ENCODE measurements at places on chromosomes 1 and 21.

- no peak for DNase-seq
Observed at GRCh38 chr21:16181018-16181417, 451.2 kb downstream of the USP25 start.

GRCh38 chr1:5513846-5514526 lies 478.2 kb downstream of the NPHP4 start:
- no peak for DNase-seq

GRCh38 chr1:51515312-51515960 lies 3.6 kb downstream of the EPS15 start:
- DNase-seq, result no peak

GRCh38 chr1:21340230-21340945 lies 50.1 kb upstream of the ECE1 start:
- no peak for DNase-seq

DNA sequence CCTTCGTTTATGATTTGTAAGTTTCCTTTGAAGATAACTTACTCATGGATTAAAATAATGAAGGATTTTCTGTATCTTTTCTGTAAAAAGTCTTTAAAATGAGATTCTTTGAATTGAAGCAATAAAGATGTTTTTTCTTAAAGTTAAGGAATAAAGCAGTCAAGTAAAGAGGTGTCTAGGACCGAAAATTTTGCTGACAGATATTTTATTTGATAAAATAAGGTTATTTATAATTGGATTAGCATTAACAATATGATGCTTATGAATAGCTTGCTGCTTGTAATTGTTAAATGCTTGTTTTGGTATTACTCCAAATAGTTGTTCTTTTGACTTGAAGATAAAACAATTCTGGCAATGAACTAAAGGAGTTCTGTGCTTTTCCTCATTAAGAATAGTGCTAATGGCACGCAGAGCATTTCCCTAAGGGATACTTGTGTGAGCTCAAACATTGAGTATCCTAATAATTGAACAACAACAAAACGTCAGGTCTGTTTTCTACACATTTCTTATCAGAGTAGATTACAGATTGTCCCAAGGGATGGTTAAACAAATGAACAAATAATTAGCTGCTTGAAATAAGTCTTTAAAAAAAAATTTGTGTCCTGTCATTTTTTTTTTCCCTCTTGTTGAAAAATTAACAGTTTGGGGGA lies 16.6 kb downstream of the TSNAX start:
- no peak for DNase-seq

GRCh38 chr1:194975913-194976312 lies 1632.3 kb downstream of the KCNT2 start:
- peak; percentile 67 for DNase-seq

GRCh38 chr1:55064071-55064581 lies 24.8 kb downstream of the PCSK9 start:
- DNase-seq, result no peak

- no peak for DNase-seq
Observed at GRCh38 chr1:13224480-13225060, 1.4 kb downstream of the PRAMEF18 start.

DNA sequence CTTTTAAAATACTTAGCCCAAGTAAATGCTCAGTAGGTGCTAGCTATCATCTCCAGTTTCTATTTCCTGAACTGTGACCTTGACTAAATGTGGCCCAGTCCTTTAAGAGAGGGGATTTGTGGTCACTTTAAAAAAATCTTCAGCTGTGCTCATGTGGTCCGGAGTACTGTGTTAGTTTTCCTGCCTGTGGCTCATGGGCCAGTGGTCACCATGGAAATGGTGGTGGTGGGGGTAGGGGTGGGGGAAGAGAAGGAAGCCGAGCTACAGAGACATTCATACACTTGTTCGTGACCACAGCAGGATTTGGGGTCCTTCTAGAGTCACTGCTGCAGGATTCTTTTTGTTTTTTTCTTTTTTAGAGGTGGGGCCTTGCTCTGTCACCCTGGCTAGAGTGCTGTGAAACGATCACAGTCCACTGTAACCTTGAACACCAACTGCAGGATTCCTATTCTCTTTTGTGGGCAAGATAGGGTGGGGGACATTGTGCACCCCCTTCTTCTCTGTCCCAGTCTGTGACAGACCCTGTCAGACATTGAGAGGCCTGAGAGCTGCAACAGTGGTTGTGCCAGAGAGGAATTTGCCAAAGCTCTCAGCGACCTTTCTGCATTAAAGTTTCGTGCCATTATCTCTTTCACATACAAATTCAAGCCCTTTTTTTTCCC lies 25.8 kb downstream of the KIF26B start:
- no peak for DNase-seq

- DNase-seq, result peak; percentile 45
Observed at GRCh38 chr1:57017200-57017599, 51.4 kb upstream of the C8B start.

- DNase-seq, result no peak
Observed at GRCh38 chr21:15506086-15506485, 223.7 kb upstream of the USP25 start.

DNA sequence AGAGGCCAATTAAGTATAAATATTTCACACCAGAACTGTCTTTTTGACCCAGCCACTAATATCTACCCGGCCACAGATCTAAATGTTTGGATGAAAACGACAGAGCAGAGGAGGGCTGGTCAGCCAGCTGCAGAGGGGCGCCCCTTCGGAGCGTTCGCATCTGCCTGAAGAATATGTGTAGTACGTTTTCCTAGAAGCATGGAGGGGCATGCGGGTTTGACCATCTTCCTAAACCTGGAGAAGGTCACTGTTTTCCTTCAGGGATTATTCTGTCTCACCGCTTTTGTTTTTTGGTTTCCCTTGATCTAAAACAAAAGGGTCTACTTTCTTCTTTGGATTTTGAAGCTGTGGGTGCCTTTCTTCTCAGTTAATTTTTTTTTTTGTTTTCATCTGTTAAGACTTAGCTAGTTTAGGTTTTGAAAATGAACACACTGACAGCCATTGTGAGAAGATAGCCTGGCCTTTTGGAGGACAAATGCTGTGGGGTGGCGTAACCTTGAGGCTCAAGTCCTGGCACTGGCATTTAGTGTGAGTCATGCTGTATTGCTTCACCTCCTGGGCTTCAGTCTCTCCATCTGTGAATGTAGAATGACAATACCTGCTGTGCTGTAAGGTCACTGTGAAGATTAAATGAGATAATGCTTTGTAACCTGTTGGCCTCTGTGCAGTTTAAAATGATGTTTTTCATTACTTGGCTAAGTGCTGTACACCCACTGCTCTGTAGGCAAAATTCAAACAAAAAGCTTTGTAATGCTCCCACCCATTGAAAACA lies 74.1 kb upstream of the IRF2BP2 start:
- DNase-seq, result peak; percentile 53

- no peak for DNase-seq
Observed at GRCh38 chr1:221648201-221648600, 93.7 kb downstream of the DUSP10 start.

DNA sequence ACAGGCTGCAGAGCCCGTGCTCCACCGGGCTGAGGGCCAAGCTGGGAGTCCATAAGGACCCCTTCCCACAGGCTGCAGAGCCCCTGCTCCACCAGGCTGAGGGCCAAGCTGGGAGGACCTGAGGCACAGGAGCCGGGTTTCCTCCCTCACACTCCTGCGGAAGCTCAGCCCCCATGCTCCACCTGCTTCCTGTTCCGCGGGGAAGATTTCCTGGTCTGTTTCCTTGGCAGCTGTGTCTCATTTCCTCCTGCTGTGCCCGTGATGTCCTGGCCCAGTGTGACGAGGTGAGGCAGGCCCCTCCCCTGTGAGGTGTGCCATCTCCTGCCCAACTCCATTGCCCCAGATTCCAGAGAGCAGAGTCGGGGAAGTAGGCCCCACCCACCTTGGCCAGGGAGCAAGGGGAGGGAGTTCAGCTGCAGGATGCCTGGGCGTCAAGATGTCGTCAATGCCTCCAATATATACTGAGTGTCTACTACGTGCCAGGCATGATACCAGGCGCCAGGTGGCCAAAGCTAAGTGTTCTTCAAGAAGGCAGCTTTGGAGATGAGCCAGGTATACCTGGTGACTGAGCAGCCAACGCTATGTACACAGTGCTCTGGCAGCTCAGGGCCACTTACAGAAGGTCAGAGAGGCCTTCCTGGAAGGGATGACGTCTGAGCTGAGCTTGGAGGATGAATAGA lies 58.8 kb downstream of the NAV1 start:
- no peak for DNase-seq

GRCh38 chr1:169683661-169684060 lies 27.8 kb downstream of the SELL start:
- no peak for DNase-seq

- DNase-seq, result no peak
Observed at GRCh38 chr1:89339039-89339438, 24.8 kb upstream of the GBP6 start.

- peak; percentile 67 for DNase-seq
Observed at GRCh38 chr1:11078631-11079030, 18.8 kb upstream of the SRM start.

- no peak for DNase-seq
Observed at GRCh38 chr1:21618561-21619374, 50.4 kb downstream of the RAP1GAP start.

GRCh38 chr1:167704715-167705114 lies 17.1 kb upstream of the MPZL1 start:
- DNase-seq, result no peak

GRCh38 chr1:37073152-37073853 lies 39.0 kb upstream of the GRIK3 start:
- DNase-seq, result no peak

DNA sequence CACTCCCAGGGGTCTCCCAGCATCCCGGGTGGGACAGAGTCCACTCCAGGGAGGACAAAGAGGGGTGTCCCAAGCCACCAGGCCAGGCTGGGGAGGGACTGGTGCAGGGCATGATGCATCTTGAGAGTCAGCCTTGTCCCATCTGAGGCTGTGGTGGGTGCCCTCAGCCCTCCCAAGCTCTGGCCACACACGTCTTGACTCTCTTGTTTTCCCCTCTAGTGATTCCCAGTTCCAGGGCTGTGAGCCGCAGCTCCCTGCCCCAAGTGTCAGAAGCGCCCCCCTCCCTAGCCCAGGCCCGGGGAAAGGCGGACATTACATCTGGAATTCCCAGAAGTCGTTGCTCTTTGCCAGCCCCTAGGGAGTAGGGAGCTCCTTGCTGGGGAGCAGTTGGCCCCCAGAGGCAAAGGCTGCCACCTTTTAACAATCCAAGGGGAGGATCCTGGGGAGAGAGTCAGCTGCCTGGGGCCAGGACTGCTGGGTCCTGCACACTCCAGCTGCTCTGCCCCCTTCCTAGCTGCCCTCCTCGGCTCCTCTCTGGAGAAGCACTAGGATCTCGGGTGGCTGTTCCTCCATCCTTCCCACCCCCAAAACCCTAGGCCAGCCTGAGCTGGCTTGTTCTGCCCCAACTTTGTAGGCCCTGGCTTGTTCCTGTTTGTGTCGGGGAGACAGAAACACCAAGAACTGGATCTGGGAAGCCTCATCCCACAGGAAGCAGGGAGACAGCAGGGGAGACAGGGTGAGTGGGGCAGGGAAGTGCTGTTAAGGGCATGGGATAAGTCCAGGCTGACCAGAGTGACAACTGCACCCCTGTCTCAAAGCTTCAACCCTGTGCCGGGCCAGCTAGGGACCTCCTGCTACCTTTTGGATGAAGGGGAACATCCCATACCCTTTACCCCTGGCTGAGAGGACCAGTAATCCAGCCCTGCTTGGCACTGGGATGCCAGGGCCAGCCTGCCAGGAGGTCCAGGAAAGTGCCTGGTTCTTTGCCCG lies 3.2 kb upstream of the PTPN7 start:
- DNase-seq, result no peak

GRCh38 chr1:91803123-91803522 lies 82.8 kb downstream of the TGFBR3 start:
- no peak for DNase-seq

DNA sequence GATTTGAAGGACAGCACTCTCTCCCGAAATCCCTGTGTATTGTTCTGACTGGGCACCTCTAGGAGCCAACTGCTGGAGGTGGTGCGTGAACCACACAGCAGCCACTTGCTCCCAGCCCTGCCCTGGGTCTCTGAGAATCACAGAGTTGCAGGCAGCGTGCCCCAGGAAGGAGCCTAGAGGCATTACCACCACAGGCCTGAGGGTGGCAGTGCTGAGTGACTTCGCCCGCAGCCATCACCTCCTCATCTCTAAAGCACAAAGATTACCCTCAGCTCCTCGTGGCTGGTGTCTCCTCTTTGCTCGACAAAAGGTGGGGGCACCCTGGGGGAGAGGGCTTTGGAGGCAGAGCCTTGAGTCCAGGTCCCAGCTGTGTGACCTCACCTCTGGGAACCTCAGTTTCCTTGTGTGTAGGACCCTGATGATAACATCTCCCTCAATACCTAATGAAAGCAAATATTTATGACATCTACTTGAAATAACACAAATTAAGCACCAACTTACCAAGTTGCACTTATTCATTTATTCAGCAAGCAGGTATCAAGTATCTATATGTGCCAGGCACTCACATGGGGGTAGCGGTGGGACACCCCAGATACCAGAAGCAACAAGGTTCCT lies 86.3 kb downstream of the VWA5B1 start:
- DNase-seq, result peak; percentile 31

DNA sequence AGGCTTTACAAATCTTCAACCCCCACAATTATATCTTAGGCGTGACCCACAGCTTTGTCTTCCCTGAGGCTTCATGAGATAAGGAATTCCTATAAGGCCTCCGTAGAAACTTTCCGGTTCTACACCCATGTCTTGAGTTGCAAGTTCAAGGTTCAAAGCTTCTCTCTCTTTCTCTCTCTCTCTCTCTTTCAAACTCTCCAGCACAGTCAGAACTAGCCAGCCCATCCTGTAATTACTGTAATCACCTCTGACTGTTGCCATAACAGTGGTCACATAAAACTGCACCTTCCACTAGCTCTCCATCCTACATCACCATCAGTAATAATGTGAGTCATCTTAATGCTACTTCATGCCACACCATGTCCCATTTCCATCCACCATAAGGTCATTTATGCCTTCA lies 90.0 kb upstream of the NFASC start:
- DNase-seq, result no peak

GRCh38 chr1:248421384-248421783 lies 18.5 kb downstream of the OR2T1 start:
- peak; percentile 6 for DNase-seq

- no peak for DNase-seq
Observed at GRCh38 chr1:182262425-182262824, 129.2 kb downstream of the GLUL start.

- DNase-seq, result peak; percentile 91
Observed at GRCh38 chr21:33199516-33200217, 30.1 kb upstream of the IFNAR2 start.

DNA sequence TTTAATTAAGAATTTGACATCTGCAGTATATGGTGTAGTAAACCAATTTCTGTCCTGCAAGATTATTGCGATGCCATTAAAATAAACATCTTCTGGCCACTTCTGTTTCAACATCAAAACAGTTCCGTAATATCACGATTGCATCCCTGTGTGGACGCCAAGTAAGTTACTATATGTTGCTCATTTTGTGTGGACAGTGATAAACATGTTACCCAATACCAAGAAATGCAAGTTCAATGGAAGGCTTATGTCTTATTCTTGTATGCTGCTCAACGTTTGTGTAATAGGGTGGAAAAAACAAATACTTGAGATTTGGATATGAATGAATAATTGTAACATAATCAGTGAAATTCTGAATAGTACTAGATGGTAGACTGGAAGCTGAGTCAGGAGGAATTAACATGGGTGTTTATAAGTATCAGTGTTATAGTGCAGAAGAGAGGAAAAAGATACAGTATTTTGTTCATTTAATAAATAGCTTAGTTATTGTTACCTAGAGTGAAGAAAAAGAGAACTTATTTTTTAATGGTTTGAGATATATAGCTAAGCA lies 15.2 kb downstream of the TTC3 start:
- no peak for DNase-seq

- no peak for DNase-seq
Observed at GRCh38 chr1:206886831-206887230, 10.4 kb upstream of the IL24 start.

- no peak for DNase-seq
Observed at GRCh38 chr1:58971629-58972140, 187.8 kb upstream of the JUN start.

Measured in fibroblast of skin of right quadriceps (primary cell).